ENCODE measurements at places on chromosomes 6 and 20.

DNA sequence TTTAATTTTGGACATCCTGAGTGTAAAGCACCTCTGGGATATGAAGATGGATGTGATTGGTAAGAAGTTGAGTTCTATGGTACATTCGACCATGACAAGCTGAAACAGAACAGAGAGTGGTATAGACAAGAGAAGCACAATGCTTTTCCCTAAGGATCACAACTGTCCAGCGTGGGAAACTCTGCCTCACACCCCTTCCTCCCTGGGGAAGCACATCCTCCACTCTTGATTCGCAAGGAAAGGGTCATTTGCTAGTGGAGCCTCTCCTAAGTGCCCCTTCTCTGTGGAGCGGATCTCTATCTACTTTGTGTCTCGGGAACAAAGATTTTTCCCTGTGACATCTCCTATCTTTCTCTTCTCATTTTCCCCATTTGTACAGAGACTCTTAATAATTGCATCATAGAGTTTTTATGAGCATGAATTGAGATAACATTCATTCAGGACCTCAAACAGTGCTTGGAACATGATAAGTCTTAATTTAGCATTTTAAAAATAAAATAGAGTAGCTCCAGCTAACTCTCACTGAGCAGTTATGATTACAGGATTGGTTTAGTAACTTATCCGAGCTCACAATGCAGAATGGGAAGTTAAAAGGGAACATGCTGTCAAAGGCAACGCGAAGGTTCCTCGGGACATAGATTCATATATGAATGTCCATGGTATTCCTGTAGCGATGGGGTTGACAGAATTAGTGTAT lies 775.2 kb downstream of the C6orf118 start:
- no peak for DNase-seq

GRCh38 chr20:35006531-35006971 lies 50.9 kb downstream of the MYH7B start:
- no peak for DNase-seq

DNA sequence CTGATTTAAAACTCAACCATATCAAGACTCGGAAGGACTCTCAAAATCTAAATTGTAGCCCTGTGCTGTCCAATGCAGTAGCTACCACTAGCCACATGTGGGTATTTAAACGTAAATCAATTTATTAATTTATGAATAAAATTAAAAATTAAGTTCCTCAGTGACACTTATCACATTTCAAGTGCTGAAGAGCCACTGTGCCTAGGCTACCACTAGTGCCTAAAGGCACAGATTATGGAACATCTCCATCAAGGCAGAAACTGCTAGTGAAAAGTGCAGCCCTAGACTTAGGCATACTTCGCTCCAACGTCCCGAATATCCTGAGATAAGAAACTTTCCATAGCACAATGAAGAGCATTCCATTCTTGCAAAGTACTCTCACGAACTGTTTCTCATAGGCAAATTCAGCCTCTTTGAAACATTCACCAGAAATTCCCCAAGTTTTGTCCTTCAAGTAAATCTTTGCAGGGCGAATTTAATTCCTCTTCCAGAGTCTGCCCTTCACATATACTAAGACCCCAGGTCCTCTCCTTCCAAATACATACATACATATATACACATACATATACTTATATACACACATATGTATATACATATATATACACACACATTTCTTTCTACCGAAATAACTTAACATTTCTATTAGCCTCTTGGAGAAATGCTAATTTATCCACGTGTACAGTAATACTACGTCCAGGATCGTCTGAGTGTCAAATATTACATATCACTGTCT lies 1.3 kb downstream of the SUPT3H start:
- no peak for DNase-seq

GRCh38 chr20:60759651-60760050 lies 492.4 kb upstream of the CDH4 start:
- DNase-seq, result no peak

GRCh38 chr6:75642311-75642710 lies 40.6 kb downstream of the SENP6 start:
- DNase-seq, result no peak

DNA sequence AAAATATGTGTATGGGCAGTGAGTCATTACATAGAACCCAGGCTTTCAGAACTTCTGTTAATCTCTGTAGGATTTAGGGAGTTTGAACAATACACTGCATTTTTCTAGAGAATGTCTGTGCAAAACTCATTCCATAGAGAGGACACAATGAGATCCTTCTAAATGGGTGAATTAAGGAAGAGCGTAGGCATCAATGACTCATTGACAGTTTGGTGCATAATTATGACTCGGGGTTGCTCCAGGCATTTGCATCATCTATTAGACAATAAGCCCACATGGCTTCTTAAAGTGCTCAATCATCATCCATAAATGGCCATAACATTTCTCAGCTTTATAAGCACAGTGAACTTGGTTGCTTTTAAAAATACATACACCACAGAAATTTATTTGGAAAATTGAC lies 625.5 kb downstream of the CDH26 start:
- no peak for DNase-seq

DNA sequence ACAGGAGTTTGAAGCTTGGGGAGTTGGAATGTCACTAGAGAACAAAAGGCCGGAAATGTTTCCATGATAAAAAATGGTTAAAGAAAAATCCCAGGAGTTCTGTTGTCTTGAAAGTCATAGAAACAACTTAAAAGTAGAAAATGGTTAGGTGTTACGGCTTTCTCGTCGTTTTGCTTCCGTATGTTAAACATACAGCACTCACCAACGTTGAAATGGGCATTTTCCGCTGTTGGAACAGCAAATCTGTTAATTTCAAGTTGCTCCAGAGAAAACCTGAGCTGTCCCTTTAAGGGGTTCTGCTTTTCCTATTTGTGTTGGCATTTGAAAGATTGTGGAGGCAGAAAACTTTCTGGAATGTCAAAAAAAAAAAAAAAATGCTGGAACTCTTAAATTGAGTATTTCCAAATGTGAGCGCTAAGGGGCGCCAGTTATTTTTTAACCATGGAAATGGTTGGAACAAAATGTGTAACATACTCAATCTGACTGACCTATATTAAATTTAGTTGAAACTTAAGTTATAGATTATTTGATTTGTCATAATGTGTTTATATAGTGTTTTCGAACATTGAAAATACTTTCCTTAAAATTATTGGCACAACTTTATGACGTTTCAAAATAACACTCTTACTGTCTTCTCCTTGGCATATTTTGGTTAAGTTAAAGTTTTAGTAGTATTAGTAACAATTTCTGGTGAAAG lies 2.2 kb downstream of the QKI start:
- DNase-seq, result no peak

- no peak for DNase-seq
These were observed 268.3 kb downstream of the TFAP2C start for GRCh38 chr20:56897318-56897957.

GRCh38 chr6:161545741-161546140 lies 271.9 kb upstream of the AGPAT4 start:
- no peak for DNase-seq

DNA sequence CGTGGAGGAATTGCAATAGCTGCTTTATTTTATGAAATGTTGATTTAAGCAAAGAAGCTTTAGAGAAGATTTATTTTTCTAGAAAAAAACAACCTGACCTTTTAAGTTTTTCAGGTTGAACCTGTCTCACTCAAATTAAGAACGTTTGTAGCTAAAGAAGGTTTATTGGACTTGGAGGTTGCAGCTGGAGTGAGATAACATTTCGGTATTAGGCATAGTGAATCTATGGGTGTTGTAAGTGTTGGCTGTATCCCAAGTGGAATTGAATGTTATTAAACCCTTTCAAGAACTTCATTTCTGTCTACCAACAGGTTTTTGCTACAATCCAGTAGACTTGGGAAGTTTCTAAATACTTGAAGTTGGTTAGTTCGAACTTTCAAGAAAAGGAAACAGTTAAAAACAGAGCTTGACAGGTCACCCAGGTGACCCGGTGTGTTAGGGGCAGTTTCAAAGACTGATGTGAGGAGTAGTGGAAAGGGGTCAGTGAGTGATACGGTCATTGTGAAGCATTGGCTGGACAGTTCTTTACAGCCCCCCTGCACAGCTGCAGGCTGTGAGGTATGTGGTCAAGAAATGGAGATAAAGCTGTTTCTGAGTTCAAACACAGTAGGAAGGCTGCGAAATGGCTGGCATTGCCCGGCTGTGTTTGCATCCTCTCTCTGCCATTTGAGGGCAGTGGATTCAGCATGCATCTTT lies 2.4 kb upstream of the TBCC start:
- no peak for DNase-seq

DNA sequence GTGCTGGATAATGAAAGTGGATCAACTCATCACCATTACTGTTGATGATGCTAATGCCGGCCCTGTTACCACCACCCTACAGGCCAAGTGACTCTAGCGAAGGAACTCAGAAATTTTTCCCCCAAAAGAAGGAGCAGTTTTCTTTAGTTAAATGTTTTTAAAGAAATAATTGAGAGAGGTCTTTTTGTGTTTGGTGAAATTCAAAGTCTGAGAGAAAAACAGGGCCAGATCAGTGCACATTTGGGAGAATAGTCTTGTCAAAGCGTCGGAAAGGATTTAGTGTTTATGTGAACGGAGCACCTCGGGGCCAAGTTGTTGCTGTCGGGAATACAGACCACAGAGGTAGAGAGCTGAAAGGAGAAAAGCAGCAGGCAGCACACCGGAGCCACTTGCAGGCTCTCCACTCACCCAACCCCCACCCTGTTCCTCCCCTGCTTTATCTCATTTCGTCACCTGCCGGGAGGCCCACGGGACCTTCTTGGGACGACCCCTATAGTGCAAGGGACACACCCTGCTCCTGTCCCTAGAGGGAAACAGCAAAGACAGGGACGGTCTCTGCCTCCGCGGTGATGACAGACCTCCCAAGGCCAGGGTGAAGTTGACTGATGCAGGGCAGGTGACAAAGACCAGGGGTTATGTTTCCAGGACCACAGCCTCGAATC lies 6.8 kb downstream of the TFAP2B start:
- no peak for DNase-seq

- DNase-seq, result no peak
These were observed 27.2 kb downstream of the MCUR1 start for GRCh38 chr6:13787137-13787536.

DNA sequence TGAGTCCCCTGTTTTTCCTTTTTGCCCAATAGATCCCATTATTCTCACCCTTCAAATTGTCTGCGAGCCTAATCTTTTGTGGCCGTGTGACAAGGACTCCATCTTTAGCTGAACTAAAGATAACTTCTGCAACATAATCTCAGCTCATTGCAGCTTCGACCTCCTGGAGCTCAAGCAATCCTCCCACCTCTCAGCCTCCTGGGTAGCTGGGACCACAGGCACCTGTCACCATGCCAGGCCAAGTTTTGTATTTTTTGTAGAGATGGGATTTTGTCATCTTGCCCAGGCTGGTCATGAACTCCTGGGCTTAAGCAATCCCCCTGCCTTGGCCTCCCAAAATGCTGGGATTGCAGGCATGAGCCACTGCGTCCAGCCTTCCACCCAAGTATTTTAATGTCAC lies 161.0 kb downstream of the GJA1 start:
- no peak for DNase-seq

- no peak for DNase-seq
These were observed 92.0 kb upstream of the AFDN start for GRCh38 chr6:167734662-167735083.

GRCh38 chr6:119536666-119537065 lies 187.1 kb upstream of the MAN1A1 start:
- no peak for DNase-seq

DNA sequence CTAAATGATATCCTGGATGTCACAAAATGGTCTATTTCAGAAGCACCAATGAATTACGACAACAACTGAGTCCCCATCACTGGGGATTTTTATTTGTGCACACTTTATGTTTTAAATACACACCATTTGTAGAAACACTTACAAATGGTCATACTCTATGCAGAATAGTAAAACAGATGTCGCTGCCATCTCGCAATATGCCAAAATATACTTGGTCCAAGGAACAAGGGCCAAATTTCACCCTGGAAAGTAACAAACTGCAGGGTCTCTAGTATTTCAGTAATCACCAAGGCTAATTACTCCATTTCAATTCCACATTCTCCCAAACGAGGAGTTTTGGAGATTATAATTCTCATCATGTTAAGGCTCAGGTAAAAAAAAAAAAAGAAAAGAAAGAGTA lies 215.2 kb downstream of the LMBRD1 start:
- no peak for DNase-seq

DNA sequence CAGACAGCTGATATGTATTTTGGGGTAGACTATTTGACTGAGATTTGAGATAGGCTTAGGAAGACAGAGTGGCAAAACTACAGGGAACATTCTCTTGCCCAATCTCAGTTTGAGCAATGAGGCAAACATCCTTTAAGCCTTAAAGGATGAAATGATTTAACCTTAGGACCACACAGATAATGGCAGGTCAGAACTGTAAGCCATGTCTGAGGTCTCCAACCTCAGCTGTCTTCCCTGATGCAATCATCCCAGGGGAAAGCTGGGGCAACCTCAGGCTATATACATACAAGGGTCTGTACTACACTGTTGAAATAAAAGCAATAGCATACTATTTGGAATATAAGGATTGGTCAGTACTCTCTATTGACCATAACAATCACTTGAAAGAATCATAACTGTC lies 83.8 kb upstream of the NUP153 start:
- DNase-seq, result no peak

DNA sequence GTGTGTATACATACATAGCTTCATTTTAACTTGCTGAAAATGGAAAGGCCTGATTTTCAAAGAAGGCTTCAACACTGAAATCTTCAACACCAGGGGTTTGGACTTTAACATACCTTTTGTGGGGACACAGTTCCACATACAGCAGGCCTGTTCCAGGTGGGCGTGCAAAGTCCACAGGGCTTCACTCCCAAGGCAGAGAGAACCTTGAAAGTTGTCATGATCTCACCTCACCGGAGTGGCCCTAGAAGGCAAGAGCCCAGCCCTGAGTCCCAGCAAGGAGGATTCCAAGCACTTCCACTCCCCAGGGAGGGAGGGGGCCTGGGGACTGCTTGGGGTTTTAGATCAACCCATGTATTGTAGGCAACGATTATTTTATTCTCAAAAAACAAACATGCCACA lies 47.2 kb downstream of the TMEM242 start:
- DNase-seq, result no peak

DNA sequence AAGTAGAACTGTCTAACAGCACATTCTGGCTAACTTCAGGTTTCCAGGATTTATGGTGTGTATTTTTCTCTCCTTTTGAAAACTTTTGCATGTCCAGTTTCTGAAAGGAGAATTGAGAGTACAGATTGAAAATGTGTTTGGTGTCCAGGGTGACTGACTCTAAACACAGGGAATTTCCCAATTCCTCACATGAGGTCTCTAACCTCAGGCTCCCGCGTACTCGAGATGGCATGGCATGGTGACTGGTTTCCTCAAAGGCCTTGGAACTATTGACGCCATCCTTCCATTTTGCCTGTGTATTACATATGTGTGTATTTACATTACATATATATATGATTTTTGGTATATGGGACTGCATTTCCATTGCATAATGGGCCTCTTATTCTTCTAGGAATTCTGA lies 52.5 kb downstream of the PRND start:
- no peak for DNase-seq

- DNase-seq, result no peak
These were observed 2.8 kb upstream of the PARD6B start for GRCh38 chr20:50728486-50728980.

- no peak for DNase-seq
These were observed 1296.6 kb downstream of the EPHA7 start for GRCh38 chr6:92122746-92123145.
